ENCODE measurements at places on chromosomes 16 and 17. TPM values are rescaled to one million over a fixed set of nuclear protein-coding genes. Genes with fewer than 3 reads are reported as not detected.

Gene HOXB8
- total RNA-seq: 0.66 TPM

Gene CBFA2T3
- total RNA-seq: 5.0 TPM

Gene RAMP2
- total RNA-seq: 59.6 TPM

Gene MEIOB
- total RNA-seq: not detected

Gene SRCIN1
- 0.78 TPM for total RNA-seq

Gene HOXB4
- 1.2 TPM for total RNA-seq

Gene ZNF48
- total RNA-seq: 7.5 TPM

Gene TNFRSF13B
- total RNA-seq: not detected

Gene SCNN1G
- total RNA-seq: not detected

Gene RAPGEFL1
- 6.1 TPM for total RNA-seq

Gene GRB7
- total RNA-seq: 0.30 TPM

Gene DNAI2
- not detected for total RNA-seq

Gene KCNJ12
- total RNA-seq: 0.84 TPM

Gene LGALS9
- total RNA-seq: 27.1 TPM

Gene KRT27
- total RNA-seq: not detected

Gene CEP131
- 35.0 TPM for total RNA-seq

Gene KCNH4
- total RNA-seq: not detected

Gene SDR42E2
- total RNA-seq: not detected

Gene UBB
- total RNA-seq: 666 TPM

Gene MRM1
- total RNA-seq: 14.2 TPM

Gene MEOX1
- 12.5 TPM for total RNA-seq

Gene PTRH2
- total RNA-seq: 12.9 TPM

Gene RND2
- total RNA-seq: 0.59 TPM

Gene KRT32
- total RNA-seq: 0.21 TPM

Gene CEP295NL
- 10.1 TPM for total RNA-seq

Gene CACNA1G
- total RNA-seq: not detected

Gene MC1R
- total RNA-seq: 15.7 TPM

Gene IRX6
- total RNA-seq: 2.1 TPM

Gene CLTC
- 193 TPM for total RNA-seq

Gene OR2C1
- total RNA-seq: 1.2 TPM

Gene MAF
- 106 TPM for total RNA-seq

Gene SERPINF2
- total RNA-seq: 16.5 TPM

Gene TAC4
- total RNA-seq: not detected

Gene GPR139
- not detected for total RNA-seq

All from tibial nerve (tissue), 4 donors.